Hematopoietic multipotent progenitor cell (in vitro differentiated cells): ENCODE measurements at places on chromosomes 13 and 19. TPM values are rescaled to one million over a fixed set of nuclear protein-coding genes. Genes with fewer than 3 reads are reported as not detected.

- DNase-seq, result peak; percentile 54
These were observed 50.6 kb upstream of the UQCRFS1 start for GRCh38 chr19:29263305-29264135.

- no peak for DNase-seq
These were observed 11.9 kb downstream of the SNRPA start for GRCh38 chr19:40762754-40763470.

LGALS14 gene
- total RNA-seq, result under 0.01 TPM

KANK3 gene
- total RNA-seq, result 0.27 TPM

- DNase-seq, result no peak
These were observed 209.2 kb downstream of the KCTD12 start for GRCh38 chr13:76677043-76677442.

GRCh38 chr19:38977445-38978325 is 2.1 kb upstream of the FBXO17 start:
- DNase-seq, result peak; percentile 67

GRCh38 chr19:2060884-2061494 is 9.9 kb upstream of the MKNK2 start:
- DNase-seq, result peak; percentile 74

GRCh38 chr19:16779539-16780163 is 49.5 kb upstream of the SIN3B start:
- no peak for DNase-seq

DNA sequence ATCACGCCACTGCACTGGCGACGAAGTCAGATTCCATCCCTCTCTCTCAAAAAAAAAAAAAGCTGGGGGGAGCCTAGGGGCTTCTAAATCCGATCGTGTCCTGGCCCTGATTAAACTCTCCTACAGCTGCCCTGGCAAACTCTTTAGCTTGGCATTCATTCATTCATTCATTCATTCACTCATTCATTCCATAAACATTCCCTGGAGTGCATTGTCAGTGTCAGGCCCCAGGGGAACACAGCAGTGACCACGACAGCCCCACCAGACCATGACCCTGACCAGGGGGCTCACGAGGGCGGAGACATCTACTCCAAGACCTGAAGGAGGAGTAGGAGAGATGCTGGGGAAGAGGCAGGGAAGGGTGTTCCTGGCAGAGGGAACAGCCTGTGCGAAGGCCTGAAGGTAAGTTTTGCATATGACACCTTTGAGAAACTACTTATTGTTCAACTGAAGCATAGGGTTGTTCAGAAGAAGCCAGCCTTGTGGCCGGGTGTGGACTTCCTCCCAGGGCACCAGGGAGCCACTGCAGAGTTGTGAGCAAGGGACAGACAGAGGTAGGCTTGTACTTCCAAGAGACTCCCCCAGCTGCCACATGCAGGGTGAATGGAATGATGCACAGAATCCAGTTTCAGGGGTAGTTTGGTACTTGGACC is 24.5 kb downstream of the CEACAM16 start:
- no peak for DNase-seq

- no peak for DNase-seq
These were observed 452 bp upstream of the PSMD8 start for GRCh38 chr19:38373907-38374331.

DNA sequence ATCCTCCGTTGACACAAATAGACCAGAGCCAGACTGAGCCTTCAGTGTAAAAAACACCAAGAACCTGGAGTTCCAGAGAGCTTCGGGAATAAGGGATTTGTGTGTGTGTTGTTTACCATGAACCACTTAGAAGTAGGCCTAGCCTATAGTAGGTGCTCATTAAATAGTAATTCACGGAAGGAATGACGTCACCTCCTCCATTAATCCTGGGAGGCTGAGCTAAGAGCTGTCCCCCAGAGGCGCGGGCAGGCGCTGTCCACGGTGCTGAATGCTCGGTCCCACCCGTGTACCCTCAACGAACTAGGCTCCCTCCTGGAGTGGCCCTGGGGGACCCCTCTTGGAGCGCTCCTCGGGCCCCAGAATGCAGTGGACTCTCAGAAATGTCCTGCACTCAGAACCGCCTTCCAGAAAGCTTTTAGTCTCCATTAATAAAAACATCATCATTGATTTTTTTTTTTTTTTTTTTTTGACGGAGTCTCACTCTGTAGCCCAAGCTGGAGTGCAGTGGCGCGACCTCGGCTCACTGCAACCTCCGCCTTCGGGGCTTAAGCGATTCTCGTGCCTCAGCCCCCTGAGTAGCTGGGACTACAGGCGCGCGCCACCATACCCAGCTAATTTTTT is 6.5 kb downstream of the UNC13A start:
- no peak for DNase-seq

DNA sequence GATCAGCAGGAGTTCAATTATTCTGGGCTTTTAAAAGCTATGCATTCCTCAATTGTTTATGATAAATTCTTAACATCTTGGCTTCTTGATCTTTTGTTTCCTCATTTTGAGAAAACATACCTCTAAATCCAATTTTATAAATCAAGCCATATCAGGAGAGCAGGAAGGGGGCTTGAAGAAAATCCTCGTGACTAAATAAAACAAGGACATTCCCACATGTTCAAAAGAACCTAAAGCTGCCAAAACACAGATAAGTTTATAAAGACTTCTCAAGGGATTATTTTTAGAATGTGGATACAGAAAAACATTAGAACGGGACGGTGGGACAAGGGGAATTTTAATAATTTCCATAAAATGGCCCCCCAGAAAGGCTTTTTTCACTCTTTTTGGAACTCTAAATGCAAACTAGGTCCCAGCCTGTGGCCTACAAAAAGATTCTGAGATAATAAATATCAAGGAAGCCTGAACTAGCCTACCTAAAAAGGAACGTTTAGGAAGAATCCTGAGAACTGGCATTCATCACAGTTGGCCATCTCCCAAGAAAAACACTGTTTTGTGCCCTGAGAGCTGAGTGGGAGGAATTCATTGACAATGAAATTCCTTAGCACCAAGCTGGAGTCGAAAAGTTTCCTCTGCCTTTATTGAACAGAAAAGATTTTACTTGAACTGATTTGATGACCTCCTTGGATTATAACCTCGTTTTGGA is 30.1 kb downstream of the ZAR1L start:
- no peak for DNase-seq

NLRP7 gene
- total RNA-seq, result not detected

KLK12 gene
- total RNA-seq, result not detected

CRLF1 gene
- not detected for total RNA-seq

DNA sequence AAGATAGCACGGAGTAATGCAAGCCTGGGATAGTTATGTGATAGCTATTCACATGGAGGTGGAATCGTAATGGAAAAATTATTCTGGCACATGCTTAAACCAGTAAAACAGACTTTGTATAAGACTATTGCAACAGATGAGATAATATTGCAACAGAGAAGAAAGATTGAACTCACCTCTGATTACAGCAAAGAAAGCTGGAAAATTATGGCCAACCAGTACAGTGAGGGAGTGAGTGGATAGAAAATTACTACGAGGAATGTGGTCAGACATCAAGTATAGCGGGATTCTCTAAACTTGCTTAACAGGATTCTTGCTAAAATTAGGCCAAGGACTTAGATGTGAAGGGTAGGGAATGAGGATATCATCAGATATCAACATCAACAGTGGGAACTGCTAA is 397.6 kb upstream of the KLHL1 start:
- DNase-seq, result no peak

DNA sequence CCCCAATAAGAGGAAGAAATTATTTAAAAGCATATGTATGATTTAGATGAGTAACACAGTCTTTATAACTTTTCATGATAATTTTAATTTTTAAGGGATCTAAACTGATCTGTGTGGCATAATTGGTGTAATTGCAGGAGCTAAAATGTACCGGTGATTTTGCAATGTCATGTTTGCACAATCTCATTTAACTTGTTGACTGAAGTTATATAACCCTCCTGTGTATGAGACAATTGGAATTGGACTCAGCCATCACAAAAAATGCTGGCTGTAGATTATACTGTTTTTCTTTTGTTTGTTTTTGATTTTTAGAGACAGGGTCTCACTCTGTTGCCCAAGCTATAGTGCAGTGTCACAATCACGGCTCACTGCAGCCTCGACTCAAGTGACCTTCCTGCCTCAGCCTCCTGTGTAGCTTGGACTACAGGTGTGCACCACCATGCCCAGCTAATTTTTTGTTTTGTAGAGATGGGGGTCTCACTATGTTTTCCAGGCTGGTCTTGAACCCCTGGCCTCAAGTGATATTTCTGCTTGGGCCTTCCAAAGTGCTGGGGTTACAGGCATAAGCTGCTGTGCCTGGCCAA is 26.1 kb downstream of the FGF9 start:
- no peak for DNase-seq

GRCh38 chr13:111577208-111577828 is 256.9 kb downstream of the TEX29 start:
- no peak for DNase-seq

GRCh38 chr13:112976526-112976925 is 7.5 kb downstream of the MCF2L start:
- no peak for DNase-seq

C1QTNF9 gene
- total RNA-seq, result under 0.01 TPM
